ENCODE measurements at places on chromosomes 5 and 9.

- no peak for DNase-seq
These were observed 24.6 kb upstream of the IFNB1 start for GRCh38 chr9:21102305-21102704.

- DNase-seq, result no peak
These were observed 7.9 kb downstream of the TICAM2 start for GRCh38 chr5:115594128-115595047.

DNA sequence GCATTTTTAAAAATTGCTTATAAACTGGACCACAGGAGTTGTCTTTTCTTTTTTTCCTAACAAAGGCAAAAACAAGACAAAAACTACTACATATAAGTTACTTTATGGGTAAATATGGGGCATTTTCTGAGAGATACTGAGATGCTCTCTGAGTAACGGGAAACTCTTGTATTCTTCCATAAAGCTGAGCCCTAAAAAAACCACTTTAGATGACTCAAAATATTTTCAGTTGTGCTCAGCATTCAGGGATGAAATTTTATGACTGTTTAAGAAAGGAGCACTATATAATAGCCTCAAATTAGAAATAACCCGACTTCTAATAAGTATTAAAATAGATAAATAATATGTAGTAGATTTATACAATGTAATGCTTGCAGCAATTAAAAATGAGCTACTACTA lies 644.5 kb downstream of the KCTD16 start:
- no peak for DNase-seq

- no peak for DNase-seq
These were observed 21.3 kb downstream of the NR6A1 start for GRCh38 chr9:124749781-124750180.

Measured in right renal cortex interstitium (tissue), 3 donors.